GM10248 (cell line): ENCODE measurements at places on chromosomes 13 and 19.
A peak's percentile ranks its signal among the peaks of the same experiment; 100 is the strongest.

GRCh38 chr13:99288089-99288488 is 19.1 kb downstream of the GPR183 start:
- peak; percentile 66 for DNase-seq

DNA sequence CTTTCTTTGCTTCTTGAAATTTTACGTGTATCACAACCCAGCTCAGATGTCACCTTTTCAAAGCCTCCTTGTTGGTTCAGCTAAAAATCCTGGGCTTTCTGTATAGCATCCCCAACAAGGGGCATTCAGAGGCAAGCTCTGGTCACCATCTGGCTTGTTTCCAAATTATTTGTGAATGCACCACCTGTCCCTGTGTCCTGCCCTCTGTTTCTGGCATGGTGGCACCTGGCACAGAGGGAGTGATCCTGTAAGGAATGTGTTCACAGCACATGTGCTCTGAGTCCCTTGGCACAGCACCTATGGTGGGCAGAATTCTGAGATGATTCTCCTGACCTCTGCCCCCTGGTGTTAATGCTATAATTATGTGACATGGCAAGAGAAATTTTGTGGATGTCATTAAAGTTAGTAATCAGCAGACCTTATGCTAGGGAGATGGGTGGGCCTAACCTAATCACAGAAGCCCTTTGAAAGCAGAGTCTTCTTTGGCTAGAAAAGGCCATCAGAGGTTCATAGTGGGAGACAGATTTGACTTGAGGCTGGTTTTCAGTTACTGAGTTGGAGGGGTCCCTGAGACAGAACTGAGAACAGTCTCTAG is 76.3 kb downstream of the ZNF429 start:
- no peak for DNase-seq

DNA sequence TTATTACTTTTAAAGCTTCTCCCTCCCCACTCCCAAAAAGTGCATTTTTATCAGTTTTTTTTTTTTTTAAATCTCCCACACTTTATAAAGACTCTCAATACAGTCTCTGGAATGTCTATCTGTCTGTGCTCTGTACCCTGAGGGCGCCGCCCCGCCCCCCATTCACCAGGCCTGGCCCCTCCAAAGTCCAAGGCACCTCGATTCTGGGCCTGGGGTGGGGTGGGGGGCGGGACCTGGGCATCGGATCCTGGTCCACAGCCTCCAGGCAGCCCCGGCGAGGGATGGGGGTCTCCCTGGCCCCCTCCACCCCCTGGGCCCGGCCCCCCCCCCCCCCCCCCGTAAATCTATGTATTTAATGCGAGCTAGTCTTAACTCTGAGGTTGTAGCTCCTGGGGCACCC is 23.3 kb downstream of the ZBTB7A start:
- no peak for DNase-seq

DNA sequence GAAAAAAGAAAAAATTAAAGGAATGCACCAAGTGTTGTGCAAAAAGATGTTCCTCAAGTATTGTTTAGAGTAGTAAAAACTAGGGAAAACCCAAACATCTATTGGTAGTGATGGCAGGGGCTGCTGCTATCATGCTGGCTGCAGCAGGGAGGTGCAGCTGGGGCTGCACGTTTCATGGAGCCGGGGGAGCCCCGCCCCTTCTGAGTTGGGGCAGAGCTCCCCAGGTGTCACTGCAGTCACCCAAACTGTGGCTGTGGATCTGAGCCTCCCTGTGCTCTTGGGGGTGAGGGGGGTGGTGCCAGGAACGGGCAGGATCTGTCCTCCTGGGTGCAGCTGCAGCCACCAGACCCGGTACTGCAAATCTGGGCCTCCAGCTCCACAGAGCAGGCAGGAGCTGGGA is 11.5 kb upstream of the UBE2S start:
- no peak for DNase-seq

DNA sequence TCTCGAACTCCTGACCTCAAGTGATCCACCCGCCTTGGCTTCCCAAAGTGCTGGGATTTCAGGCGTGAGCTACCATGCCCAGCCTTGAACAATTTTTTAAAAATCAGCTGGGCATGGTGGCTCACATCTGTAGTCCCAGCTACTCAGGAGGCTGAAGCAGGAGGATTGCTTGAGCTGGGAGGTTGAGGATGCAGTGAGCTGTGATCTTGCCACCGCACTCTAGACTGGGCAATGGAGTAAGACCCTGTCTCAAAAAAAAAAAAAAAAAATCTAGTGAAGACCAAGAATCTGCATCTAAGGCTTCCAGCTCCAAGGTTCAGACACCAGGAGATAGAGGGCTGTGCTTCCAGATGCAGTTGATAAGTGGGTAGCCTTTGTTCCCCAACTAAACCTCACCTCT is 17.1 kb downstream of the DNASE2 start:
- DNase-seq, result no peak

DNA sequence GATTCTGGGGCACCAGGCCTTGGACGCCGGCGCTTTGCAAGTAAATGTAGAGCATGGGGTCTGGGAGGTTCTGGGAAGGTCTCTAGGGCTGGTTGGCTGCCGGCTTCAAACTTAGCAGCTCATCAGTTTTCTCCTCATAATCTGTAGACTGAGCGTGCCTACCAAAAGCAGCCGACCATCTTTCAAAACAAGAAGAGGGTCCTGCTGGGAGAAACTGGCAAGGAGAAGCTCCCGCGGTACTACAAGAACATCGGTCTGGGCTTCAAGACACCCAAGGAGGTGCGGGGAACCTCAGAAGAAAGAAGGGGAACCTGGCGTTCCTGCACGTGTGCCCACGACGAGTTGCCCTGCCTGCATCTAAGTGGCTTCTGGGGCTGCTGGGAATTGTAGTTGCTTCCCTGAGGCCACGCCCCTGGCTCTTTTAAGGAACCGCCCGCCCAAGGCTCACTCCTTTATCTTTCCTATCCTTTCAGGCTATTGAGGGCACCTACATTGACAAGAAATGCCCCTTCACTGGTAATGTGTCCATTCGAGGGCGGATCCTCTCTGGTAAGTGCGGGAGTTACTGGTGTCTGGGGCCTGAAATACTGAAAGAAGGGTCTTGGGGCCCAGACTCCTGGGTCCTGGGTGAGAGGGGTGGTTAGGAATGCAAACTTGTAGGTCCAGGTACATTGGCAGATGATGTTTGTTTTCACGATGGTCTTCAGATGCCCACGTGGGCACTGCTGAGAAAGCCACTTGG is 984 bp downstream of the RPS11 start:
- peak; percentile 56 for DNase-seq

- DNase-seq, result no peak
Measured at GRCh38 chr19:11387162-11388034, 3.3 kb upstream of the EPOR start.

DNA sequence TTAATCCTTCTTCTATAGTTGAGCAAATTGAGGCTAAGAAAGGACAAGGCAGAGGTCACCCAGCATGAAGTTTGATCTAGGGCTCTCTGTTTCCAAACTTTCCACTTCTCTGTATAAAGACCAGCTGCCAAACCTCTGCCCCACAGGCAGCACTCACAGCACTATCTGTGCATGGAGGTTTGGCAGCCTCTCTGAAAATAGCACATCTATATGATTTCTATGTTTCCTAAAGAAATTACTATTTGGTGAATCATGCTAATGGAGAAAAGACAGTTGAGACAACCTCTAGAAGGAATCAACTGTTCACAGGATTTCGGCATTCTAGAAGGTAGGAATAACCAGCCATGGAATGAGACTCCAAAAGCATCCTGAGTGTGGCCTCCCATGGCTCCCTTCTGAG is 554.5 kb downstream of the IRS2 start:
- no peak for DNase-seq

DNA sequence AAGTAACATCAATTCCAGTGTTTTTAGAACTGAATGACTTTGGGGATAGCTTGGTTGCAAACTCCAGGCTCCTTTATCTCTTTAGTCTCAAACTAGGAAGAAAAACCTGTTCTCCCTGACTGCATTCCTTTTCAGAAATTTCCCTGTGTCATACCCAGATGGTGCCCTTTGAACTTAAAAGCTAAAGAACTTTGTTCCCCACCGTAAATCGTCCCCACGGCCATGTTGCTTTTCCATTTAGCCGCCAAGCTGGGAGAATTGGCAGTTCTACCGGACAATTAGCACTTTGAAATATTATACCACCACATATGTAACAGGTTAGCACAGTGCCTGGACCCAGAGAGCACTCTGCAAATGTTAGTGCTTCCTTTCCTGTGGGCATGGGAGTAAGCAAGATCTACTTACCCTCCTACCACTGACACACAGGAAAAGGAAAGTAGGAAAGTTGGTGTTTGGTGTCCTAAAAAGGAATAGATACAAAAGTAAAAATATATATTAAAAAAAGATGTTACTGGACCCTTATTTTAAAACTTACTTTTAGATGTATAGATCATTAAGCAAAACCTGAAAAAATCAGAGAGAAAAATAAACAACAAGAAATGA is 191.9 kb upstream of the MIR17HG start:
- DNase-seq, result no peak

DNA sequence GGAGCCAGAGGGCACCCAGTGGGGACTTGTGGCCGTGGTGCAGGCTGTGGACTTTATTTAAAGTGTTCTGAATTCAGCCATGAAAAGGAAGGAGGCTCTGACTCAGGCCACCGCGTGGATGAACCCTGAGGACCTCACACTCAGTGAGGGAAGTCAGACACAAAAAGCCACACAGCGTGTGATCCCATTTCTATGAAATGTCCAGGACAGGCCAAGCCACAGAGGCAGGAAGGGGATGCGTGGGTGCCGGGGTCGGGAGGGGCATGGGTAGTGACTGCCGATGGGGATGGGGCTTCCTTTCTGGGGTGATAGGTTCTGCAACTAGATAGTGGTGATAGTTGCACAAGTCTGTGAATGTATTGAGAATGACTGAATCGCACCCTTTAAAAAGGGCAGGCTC is 8.7 kb upstream of the ZBTB7A start:
- DNase-seq, result no peak

GRCh38 chr13:50693727-50694126 is 149.8 kb downstream of the DLEU7 start:
- no peak for DNase-seq

GRCh38 chr13:33383724-33384577 is 98.4 kb upstream of the STARD13 start:
- DNase-seq, result no peak

DNA sequence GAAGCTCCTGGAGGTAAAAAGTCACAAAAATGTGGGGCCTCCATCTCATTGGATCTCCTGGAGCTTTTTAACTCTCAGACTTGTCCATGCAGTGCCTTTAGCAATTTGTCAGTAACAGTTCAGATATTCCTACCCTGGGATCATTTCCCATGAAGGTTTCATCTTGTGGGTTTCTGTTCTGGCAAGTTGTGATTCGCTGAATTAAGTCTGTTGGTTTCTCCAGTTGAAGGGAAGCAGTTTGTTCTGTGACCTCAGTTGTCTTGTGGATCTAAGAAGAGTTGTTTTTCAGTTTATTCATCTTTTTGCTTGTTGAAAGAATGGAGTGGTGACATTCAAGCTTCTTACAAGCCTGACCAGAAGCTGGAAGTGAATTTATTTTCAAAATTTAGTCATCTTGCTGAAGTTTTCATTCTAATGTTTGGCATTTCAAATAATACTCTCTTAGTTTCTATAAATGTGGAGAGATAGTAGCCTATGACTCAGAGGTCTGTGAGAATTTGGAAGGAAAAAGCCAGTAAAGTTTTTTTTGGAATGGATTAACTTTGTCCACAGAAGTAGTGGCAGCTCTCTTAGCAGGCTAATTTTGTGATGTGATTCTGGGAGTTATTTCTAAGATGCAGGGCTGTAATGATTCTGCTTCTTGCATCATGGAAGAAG is 120.1 kb upstream of the CSNK1A1L start:
- no peak for DNase-seq

GRCh38 chr19:52638601-52639000 is 446 bp upstream of the ZNF83 start:
- peak; percentile 42 for DNase-seq

GRCh38 chr13:99417201-99418102 is 83.8 kb upstream of the TM9SF2 start:
- DNase-seq, result no peak

DNA sequence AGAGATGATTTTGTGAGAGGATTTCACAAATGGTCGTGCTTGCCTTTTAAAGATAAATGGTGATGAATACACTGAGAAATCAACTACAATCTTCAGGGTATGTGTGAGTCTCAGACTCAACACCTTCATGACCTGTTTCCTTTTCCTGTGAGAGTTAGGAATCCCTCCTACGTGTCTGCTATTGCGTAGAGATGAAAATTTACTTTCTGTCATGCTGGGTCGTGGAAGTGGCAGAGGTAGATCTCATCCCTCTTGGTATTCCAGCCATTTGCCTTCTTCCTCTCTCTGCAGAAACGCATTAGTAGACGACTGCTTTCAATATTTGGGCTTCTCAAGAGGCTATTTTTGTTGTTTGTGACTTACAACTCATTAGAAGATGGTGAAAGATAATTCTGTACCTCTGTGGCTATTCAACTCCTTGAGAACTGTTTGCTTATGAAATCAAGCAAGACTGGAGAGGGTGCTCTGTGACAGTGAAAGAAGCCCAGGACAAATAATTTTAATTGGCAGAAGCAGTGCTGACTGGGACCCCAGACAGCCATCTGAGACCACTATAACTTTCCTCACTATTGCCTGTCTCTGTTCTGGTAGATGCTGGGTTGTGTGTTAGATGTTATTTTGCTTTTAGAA is 233.1 kb downstream of the LACC1 start:
- no peak for DNase-seq

DNA sequence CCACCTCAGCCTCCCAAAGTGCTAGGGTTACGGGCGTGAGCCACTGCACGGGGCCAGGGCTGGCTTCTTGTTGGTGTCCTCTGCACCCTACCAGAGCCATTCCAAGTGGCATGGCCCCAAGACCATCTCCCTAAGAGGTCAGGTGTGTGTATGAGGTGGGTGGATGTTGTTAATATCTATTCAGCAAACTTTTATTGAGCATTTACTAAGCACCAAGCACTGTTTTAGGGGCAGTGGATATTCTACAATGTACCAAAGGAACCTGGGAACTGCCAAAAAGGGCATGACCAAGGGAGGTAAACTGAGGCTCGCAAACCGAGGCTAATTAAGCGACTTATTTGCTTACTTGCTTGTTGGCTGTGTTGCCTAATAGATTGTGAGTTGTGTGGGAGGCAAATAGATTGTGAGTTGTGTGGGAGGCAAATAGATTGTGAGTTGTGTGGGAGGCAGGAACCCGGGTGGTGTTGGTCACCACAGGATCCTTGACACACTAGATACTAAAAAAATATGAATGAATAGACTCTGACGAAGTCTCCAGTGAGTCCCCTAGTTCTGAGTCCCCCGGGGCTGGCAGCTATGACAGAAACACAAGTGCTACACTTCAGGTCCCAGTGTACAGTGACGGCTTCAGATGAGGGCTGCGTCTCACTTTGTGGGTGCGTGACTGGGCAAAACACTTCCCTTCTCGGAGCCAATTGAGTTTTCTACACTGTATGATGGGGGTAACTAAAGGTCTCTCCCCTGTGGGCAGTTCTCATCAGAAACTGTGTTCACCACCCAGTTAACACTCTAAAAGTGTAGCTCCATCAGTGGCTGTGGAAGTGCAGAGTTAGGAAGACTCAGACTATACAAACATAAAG is 5.0 kb upstream of the BICRA start:
- DNase-seq, result no peak
